ENCODE measurements at places on chromosomes 6 and 20. TPM values are rescaled to one million over a fixed set of nuclear protein-coding genes. Genes with fewer than 3 reads are reported as not detected.

Gene TPBG
- 46.2 TPM for total RNA-seq

Gene MARCKS
- 15.3 TPM for total RNA-seq

Gene MRPL18
- 103 TPM for total RNA-seq

Gene KLHDC3
- total RNA-seq: 31.8 TPM

Gene LGSN
- 3.3 TPM for total RNA-seq

Gene ATP6V1G2
- 0.64 TPM for total RNA-seq

Gene BPIFB1
- total RNA-seq: not detected

Gene TFAP2B
- total RNA-seq: not detected

Gene KHDC1L
- 0.40 TPM for total RNA-seq

Gene DDX43
- total RNA-seq: not detected

Gene TMEM242
- 6.9 TPM for total RNA-seq

Gene MAP3K4
- total RNA-seq: 13.1 TPM

Gene DPM1
- 72.6 TPM for total RNA-seq

Gene HMGN4
- total RNA-seq: 63.3 TPM

Gene TFAP2D
- total RNA-seq: not detected
